AG09319 (cell line): ENCODE measurements at places on chromosomes 5 and 9.
A peak's percentile ranks its signal among the peaks of the same experiment; 100 is the strongest.

DNA sequence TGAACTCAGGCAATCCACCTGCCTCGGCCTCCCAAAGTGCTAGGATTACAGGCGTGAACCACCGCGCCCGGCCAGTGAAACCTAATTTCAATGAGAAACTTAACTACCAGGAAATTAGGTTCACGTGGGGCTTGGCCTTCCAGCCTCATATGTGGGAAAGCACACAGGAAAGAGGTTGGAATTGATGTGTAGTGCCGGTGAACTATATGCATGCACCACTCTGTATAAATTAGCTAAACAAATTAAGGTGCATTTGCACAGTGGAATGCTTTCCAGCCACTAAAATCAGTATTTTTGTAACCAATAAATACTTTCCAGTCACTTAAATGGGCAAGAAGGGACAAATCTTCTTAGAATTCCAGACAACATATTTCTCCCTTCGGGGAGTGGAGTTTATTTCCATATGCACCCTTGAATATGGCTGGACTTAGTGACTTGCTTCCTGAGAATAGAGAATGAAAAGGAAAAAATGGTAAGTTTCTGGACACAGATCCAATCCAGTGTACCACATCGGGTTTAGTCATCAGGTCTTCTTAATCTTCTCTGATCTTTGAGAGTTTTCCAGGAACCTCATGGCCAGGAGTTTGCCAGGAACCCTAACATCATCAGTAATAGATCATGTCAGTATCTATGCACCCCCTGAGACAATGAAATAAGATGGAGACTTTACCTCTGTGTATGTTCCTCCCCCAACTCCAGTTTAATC is 24.9 kb downstream of the ATOX1 start:
- DNase-seq = no peak

DNA sequence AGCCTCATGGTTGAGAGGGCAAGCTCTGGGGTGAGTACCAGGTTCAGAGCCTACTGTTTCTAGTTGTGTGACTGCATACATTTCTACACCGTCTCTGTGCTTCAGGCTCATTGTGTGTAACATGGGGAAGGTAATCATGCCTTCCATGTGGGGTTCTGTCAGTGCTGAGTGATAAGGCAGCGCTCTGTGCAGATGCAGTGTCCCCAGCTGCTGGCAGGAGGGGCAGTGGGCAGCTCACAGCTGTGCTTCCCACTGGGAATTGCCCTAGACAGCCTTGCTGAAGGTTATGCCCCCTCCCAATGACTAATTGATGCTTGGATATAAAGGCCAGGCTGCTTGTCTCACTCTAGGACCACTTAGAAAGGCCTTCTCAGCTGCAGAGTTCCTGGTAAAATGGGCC is 121.8 kb upstream of the SAP30L start:
- no peak for DNase-seq

DNA sequence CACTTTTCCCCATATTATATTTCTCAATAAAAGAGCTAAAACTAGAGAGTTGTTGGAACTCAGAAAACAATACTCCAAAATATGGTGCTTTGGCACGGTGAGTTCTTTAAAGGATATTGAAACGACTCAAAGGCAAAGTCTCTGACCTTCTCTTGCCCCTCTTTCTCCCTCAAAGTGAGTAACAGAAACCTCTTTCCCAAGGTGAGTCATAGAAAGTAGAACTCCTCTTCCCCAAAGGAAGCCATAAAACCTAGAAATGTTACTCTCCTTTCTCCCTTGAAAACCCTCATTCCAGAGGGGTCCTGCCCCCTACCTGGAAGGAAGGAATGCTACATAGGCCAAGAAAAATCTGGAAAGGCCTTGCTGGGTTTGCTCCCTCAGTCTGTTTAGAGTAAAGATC is 47.5 kb downstream of the RAPGEF6 start:
- no peak for DNase-seq

DNA sequence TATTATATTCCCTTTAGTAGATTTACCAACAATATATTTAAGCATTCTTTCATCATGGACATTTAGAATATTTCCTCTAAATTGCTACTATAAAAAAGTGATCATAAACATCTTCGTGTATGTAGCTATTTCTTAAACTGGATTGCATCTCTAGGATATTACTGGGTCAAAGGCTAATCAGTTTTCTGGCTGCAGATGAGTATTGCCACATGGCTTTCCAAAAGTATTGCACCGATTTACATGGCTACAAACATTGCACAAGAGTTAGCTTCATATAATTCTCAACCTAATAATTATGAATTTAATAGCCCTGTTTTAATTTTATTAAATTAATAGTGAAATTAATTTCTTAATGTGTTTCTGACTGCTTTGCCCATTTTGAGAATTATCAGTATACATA is 183.4 kb downstream of the DMRT2 start:
- no peak for DNase-seq

DNA sequence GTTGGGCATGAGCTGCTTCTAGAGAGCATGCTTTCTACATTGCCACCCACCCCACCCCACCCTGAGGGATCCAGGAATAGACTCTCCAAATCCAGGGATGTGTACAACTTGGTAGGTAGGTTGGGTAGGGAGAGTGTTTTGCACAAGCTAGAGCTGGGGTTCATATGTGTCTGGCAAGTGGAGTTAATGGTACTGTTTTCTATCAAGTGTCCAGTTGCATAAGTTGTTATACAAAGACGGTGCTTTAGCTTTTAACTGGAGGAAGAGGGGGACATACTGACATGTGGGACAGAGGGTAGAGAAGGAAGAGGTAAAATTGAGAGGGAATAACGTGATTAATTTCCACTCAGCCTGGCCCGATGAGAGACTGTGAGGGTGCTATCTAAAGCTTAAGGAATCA is 51.0 kb upstream of the TNC start:
- no peak for DNase-seq

- DNase-seq = no peak
Observed at GRCh38 chr9:97831843-97832636, 21.0 kb upstream of the FOXE1 start.

DNA sequence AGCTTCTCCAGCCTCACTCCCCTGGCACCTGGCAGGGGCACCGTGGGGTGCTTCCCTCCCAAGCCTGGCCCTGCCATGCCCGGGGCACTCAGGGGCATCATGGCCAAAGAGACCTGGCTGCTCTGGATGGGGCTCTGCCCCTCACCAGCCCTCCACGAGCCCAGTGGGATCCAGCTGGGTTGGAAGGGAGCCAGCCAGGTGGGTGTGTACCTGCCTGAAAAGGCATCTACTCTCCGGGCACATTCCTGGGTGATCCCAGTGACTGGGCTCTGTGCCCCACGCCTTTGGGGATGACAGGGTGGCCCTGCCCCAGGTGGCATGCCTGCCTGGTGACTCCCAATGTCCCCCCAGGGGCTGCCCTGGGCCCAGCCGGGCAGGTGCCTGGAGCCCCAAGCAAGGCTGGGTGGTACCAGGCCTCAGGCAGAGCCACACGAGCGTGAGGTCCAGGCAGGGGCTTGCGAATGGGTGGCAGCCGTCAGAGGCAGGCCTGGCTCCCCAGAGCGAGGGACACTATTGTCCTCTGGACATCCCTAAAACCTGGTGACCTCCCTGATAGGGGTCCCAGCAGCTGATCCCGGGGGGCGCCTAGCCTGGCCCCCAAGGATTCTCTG is 777 bp downstream of the GPSM1 start:
- DNase-seq = no peak

DNA sequence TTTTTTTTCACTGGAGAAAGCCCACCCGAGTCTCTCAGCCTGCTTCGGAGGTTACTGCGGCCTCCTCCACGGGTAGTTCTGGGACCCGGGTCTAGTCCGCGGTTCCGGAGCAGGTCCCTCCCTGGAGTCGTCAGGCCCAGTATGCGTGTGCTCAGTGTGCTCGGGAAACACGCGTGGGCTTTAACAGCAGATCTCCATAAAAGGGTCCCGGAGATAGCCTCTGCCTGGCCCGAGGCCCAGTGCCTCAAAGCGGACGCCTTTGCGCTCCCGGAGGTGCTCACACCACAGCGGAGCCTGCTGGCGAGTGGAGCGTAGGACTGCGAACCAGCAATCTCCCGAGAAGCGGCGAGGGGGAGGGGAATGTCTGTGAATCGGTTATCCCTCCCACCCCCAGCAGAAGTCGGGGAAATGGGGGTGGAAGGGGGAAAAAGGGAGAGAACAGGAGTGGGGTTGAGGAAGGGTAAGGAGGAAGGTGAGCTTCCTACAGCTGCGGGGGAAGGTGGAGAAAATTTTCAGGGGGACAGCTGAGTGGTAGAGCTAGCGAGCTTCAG is 28.7 kb downstream of the CDKN2A start:
- no peak for DNase-seq

GRCh38 chr5:31626156-31626555 is 12.8 kb upstream of the PDZD2 start:
- DNase-seq = no peak

DNA sequence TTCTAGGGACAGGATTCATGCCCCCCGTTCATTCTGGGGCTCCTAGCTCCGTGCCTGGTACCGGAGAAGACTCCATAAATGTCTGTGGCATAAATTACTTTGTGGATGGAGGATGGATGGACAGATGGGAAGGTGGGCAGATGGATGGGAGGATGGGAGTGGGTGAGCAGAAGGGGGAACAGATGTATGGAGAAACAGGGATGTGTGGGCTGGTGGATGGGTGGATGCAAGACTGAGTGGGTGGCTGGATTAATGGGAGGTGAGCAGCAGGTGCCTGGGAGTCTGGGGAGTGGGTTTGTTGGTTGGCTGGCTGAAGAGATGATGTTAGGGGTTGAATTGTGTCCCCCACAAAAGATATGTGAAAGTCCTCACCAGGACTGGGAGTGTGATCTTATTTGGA is 43.5 kb downstream of the SARDH start:
- DNase-seq = no peak

DNA sequence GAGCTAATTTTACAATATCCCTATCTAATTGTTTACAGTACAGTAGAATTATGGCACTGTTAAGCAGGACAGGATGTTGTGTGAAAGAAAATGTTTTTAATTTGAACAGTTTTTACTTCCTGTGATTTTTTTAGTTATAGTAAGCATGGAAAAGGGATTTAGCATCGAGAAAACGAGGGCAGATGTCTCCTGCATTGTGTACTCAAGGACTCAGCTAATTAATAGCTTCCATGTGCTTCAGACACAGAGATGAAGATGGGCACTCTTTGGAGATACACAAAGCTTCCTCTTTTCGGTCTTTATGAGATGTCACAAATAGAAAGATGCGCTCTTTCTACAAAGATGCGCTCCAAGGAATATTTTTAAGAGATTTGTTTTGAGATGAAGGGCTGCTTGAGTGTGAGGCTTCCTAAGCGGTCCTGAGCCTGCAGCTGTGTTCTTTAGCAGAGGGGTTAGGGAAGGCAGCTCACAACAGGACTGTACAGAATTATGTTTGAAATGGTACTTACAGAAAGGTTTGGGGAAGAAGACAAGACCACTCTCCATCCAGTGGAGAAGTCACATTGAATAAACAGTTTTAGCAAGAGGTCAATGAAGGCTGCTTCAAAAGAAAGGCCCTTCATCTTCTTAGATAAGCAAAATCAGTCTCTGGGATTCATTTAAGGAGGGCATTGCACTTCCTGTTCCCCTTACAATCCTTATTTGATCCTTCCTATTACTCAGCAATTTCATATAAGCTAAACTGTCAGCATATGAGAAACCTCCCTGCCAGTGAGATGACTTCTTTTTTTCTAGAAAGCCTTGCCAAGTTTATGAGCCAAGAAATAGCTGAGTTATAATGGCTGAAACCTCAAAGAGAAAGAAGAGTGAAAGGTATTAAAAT is 311.5 kb downstream of the EFNA5 start:
- peak; percentile 40 for DNase-seq

DNA sequence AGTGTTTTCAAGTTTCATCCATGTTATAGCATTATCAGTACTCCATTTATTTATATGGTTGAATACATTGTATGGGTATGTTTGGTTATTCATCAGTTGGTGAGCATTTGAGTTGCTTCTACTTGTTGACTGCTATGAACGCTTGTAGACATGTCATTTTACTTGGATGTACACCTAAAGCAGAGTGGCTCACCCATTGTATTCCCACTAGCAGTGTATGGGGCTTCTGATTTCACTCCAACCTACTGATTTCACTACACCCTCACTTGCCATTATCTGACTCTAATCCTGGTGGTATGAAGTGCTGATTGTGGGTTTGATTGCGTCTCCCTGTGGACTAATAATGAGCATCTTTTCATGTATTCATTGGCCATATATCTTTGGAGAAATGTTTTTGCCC is 9.5 kb downstream of the NPM1 start:
- no peak for DNase-seq

GRCh38 chr5:55546947-55547346 is 12.2 kb upstream of the PLPP1 start:
- no peak for DNase-seq

- DNase-seq = no peak
Observed at GRCh38 chr9:126456441-126457174, 130.0 kb downstream of the MVB12B start.

- DNase-seq = no peak
Observed at GRCh38 chr5:15487228-15487627, 12.8 kb upstream of the FBXL7 start.

DNA sequence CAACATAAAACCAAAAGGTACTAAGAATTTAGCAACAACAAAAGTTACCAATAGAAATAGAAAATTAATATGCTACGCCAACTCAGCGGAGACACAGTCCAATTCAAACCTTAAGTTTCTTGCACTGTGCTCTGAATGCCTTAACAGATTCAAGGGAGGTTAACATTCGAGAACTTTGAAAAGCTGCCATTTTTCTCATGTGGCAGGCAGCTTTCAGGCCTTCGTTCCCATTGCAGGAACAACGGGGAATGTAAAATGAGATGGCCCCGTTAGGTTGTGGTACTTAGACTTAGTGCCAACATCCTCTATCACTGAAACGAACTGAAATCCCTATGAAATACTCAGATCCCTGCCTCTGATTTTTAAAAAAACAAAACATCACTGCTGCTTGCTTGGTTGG is 22.4 kb downstream of the FNBP1 start:
- DNase-seq = no peak

DNA sequence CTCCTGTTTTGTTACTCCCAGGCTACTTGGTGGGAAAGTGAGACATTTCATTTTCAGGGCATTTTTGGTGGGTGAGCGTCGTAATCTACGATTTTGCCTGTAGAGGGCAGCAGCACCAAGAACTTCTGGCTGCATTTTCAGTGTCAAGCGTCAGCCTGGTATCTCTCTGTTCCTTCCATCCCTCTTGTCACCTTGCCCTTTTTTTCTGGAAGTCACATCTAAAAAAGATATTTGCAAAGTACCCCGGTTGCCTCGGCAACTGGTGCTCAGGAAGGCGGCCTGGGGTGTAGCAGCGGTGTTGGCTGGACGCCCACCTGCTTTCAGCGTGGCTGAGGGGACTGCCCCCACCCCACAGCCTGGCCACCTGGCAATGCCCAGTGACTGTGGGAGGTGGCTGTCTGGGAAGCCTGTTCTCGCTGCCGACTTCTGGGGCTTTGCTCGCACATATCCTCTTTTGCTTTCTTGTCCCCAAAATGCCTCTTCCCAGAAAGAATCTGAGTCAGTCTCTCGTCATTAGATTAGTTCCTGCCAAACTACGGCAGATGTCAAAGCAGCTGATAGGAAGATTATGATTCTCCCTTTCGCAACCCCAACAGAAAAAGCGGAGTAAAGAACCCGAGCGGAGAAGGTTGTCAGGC is 84.5 kb downstream of the ACER2 start:
- peak; percentile 15 for DNase-seq

GRCh38 chr5:179862296-179862695 is 3.7 kb upstream of the MRNIP start:
- DNase-seq = no peak
